ENCODE measurements at places on chromosomes 16 and 17.
A peak's percentile ranks its signal among the peaks of the same experiment; 100 is the strongest.

- DNase-seq, result no peak
Observed at GRCh38 chr17:65984299-65984698, 207.6 kb downstream of the CEP112 start.

GRCh38 chr17:81192386-81193050 is 26.5 kb upstream of the AATK start:
- DNase-seq, result no peak

GRCh38 chr17:6496640-6497441 is 52.6 kb downstream of the PIMREG start:
- DNase-seq, result no peak

DNA sequence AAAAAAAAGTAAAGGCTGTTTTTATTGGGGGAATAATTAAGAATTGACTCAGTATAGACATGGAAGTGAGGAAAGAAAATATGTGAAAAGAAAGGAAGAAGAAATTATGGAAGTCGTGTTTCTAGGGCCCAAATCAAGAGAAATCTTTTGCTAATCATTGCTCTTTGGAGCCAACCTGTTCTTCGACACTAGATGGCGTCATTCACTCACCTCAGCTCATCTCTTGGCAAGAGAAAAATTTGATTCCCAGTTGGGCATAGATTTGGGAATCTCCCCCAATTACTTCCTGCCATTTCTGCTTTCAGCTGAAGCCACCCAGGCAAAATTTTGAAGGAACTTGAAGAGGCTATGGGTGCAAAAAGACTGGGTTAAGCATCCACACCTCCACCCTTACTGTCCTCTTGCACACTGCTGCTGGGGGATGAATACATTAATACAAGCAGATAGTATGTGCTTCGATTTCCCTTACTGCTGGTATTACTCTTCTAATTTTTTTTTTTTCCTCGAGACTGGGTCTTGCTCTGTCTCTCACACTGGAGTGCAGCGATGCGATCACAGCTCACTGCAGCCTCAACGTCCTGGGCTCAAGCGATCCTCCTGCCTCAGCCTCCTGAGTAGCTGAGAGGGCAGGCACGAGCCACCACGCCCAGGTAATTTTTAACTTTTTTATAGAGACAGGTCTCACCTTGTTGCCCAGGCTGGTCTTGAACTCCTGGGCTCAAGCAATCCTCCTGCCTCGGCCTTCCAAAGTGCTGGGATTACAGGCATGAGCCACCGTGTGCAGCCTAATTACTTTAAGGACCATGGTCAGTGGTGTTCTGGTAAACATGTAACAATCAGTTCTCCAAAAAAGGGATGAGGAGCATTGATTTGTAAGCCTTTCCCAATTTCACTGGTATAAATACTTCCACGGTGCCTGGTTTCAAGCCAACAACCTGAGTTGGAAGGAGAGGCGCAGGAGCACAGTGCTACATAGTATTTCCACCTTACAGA is 13.5 kb downstream of the PSMD7 start:
- peak; percentile 8 for DNase-seq

GRCh38 chr16:65829076-65829475 is 537.4 kb upstream of the CDH5 start:
- DNase-seq, result no peak

DNA sequence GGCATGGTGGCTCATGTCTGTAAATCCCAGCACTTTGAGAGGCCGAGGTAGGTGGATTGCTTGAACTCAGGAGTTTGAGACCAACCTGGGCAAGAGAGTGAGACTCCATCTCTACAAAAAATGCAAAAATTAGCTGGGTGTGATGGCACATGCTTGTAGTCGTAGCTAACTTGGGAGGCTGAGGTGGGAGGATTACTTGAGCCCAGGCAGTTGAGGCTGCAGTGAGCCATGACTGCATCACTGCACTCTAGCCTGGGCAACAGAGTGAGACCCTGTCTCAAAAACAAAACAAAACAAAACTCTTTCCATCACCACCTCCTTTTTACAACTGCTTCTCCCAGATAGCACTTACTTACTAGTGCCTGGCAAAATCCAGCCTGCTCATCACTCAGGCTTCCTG is 214.0 kb downstream of the ZFHX3 start:
- no peak for DNase-seq

DNA sequence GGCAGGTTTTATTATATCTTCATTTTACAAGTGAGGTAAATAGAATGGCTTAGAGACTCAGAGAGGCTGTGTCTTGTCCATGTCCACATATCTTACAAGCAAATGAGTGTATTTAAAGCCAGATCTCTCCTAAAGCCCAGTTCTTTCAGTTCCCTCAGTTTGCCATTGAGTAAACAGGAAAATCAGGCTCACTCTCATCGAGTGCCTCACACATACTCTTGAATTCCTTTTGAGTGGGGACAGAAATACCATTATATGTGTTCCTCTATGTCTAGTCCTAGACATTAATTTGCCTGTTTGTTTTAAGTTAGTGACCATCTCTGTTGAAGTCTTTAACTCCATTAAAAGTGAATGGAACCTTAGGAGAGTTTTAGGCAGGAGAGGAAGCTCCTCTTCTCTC is 40.1 kb downstream of the BPTF start:
- DNase-seq, result no peak

- no peak for DNase-seq
Observed at GRCh38 chr17:55456307-55457240, 34.9 kb upstream of the MMD start.

DNA sequence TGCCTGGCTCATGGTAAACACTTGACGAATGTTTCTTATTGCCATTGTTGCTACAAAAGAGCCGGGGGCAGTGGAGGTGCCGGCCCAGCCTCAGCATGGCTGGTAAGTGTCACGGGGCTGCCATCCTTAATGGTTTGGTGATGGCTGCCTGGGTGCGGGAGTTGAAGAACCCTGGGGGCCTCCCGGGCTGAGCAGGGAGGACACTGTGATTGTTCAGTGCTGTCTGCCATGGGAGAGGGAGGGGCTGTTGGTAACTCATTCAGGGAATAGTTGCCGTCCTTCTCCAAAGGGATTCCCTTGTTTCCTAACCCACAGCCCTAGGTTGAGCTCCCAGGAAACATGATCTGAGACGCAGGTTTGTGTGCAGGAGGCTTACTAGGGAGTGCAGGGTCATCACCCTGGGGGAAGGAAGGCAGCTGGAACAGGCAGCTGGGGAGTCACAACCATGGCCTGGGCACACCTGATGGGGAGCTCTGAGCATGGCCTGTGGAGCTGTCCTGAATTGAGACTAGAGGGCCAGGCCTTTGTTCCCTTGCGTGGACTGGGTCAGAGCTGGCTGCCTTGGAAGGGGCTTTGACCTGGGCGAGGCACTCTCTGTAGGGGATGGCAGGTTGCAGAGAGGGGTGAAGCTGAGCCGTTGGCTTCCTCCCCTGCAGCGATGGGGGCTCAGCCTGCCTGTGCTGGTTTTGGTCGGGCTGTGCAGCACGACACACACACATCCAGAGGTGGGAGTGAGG is 85.7 kb downstream of the PLCG2 start:
- DNase-seq, result no peak

GRCh38 chr16:2425008-2425518 is 4.2 kb upstream of the CCNF start:
- DNase-seq, result no peak

DNA sequence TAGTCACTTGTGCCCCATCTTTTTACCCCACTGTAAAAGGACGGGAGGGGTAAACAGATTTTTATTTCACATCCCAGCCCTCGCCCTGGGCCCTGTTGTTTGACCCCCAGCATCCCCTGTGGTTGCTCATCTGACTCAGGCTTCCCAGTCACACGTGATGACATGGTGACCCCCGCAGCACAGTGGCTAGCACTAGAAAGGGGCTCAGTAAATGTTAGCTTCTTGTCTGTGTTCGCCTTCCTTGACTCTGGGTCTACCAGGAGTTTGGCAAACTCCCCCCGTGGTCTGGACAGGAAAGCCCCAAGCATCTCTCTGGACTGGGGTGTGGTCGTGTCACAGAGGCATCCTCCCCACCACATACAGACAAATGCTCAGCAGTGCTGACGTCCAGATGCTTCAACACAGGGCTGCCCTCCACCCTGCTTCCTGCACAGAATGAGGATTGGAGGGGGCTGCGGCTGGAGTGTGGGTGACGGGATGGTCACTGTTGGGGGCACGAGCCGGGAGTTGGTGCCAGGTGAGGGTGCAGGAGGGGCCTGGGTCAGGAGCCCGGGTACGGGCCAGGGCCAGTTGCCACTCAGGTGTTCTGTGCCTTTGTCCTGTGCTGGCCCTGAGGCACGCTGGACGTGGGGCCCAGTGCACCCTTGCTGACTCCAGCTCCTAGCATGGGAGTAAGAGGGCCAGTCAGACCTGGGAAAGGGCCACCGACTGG is 69.1 kb downstream of the METRNL start:
- DNase-seq, result no peak

DNA sequence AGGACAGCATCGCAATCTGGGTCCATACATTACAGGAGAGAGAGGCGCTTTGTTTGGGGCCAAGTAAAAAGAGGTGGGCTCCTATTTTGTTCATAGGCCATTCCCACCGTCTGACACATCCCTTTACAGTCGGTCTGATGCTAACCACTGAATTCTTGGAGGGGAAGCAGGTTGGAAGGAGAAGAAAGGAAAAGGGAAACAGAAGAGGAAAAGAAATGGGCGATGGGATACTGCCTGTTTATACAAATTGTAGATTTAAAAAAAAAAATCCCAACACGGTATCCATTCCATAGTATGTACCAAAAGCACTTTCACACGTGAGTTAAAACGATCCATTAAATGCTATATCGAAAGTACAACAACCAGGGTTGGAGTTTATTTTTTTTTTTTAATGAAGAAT is 4.0 kb upstream of the ZFHX3 start:
- no peak for DNase-seq

- no peak for DNase-seq
Observed at GRCh38 chr17:34356194-34356593, at the start of gene CCL13. CCL13 (plus strand) TSS chr17:34356480; CDS start chr17:34356527, 47 bp downstream.

DNA sequence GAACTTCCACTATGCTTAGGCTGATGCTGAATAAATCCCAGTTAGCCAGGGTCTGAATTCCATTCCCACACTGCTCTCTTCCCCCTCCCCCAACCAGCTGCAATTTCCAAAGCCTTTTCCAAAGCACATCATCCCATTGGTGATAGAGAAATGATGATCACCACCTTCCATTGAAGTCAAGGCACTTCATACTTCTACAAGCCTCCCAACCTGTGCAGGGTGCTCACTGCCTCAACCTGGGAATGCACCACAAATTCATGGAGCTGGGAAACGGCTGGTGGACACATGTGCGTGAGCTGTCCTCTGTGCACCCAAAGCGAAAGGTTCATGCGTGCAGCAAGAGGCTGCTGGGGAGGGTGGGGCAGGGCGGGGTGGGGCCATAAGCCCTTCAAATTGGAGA is 302.7 kb upstream of the IRX3 start:
- no peak for DNase-seq

GRCh38 chr16:9318764-9319163 is 227.3 kb downstream of the HAPSTR1 start:
- no peak for DNase-seq

- DNase-seq, result no peak
Observed at GRCh38 chr17:73317513-73318426, 6.0 kb upstream of the CDC42EP4 start.

DNA sequence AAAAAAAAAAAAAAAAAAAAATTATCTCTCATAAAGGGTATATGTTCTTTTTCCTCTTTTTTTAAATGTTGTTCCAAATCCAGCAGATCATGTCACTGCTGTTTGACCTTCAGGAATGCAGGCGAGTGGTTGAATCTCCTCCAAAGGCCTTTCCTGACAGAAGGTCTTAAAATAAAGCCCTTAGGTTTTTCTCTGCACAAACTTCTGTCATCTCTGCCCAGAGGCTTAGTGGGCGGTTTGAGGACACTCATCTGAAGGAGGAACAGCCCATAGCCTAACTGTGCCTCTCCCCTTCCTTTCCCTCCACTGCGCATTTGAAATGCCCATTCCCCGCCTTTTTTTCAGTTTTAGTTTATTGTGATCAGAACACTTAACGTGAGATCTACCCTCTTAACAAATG is 270.2 kb downstream of the TMEM114 start:
- DNase-seq, result no peak

GRCh38 chr17:78016852-78017251 is 58.3 kb downstream of the TNRC6C start:
- DNase-seq, result no peak

GRCh38 chr16:82524976-82525375 is 101.8 kb upstream of the CDH13 start:
- DNase-seq, result no peak

DNA sequence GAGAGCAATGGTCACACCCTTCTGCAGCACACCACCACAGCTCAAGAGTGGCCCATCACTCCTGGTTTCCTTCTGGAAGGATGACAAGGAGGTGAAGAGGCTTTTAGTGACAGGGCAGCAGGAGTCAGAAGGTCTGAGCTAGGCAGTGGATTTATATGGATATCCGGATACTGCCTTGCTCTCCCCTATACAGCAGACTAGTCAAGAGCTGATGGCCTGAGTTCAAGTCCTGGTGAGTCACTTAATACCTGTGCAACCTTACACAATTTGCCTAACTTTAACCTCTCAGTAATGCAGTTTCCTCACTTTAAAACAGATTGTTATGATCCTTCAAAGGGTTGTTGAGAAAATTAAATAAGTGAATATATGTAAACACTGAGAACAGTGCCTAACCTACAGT is 22.9 kb downstream of the MYO18A start:
- DNase-seq, result no peak

- no peak for DNase-seq
Observed at GRCh38 chr16:7938175-7938574, 605.5 kb downstream of the RBFOX1 start.

GRCh38 chr17:46979147-46979863 is at the start of gene RPRML:
RPRML (minus strand) TSS chr17:46979253; CDS start chr17:46979007, 246 bp downstream.
- DNase-seq, result no peak

DNA sequence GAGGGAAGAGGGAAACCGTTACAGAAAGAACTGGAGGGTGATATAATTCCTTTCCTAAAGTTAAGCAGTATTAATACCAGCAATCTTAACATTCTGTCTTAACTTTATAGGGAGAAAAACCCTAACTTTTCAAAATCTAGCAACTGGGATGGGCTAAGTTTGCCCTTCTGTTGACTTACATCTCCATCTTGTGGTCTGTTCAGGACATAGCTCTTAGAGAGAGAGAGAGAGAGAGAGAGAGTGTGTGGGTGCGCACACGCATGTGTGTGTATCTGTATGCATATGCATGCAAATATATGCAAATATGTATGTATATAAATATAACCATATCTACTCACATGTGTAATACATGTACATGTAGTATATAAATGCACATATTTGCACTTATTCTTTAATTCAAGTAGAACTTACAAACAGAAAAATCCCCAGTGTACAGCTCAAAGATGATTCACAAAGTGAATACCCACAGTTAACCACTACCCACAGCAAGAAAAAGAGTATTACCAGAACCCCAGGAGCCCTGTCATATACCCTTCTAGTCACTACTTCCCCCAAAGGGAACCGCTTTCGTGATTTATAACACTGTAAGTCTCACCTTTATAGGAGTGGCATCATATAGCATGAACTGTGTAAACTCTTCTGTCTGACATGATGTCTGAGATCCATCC is 46.5 kb downstream of the STX8 start:
- peak; percentile 2 for DNase-seq

All from GM18507 (cell line).